ENCODE measurements at places on chromosomes 5 and 9.
A peak's percentile ranks its signal among the peaks of the same experiment; 100 is the strongest.

GRCh38 chr5:138536665-138537315, 6.2 kb downstream of the ETF1 start:
- DNase-seq: peak; percentile 38

DNA sequence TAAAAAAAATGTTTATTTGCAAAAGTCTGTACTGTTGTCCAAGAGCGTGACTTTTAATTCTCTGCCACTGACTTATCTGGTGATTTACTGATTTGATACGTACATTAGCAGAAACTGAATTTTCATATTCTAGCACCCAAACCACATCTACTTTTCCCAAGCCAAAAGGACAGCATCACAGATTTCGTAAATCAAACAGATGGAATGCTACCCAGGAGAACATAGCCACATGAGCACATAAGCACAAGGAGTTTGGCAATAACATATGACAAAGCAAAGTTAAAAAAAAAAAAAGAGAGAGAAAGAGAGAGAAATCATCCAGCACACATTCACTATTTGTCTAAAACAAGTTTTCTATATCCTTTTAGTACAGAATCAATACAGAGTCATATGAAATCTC, 83.7 kb downstream of the HINT1 start:
- DNase-seq: no peak

DNA sequence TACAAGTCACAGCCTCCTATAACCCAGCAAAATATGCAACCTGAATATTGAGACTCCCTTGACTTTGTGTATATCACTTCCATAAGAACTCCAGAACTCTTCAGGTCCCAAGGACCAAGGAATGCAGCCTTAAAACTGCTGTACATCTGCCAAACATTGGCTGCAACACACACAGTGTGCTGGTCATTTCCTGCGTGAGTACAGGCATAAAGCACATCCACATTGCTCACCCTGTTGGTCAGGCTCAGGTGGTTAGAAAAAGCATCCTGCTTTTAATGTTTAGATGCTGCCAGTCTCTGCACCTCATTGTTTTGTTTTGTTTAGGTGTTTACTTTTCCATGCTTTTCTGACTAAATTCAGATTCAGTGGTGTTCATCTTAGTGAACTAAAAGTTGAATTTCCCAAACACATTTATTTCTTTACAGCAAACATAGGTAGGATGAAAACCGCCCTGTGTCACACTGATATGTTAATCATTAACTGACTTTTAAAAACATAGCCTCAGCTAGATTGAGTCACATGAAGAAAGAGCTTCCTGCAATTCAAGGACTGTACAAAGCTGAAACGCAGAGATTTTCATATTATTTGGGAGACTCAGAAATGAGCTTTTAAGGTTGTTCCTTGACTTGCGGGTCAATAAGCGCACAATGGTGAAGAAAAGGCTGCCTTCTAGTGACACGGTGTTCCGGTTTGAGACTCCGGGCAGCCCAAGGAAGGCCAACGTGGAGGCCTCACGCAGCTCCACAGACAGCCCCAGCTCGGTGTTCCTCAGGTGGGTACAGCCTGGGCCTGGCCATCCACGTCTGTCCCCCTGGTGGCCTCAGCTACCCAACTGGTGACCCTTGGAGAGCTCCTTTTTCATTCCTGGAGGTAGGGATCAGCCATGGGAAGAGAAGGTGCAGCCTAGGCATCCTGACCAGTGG, 52.2 kb upstream of the GRAMD2B start:
- no peak for DNase-seq

DNA sequence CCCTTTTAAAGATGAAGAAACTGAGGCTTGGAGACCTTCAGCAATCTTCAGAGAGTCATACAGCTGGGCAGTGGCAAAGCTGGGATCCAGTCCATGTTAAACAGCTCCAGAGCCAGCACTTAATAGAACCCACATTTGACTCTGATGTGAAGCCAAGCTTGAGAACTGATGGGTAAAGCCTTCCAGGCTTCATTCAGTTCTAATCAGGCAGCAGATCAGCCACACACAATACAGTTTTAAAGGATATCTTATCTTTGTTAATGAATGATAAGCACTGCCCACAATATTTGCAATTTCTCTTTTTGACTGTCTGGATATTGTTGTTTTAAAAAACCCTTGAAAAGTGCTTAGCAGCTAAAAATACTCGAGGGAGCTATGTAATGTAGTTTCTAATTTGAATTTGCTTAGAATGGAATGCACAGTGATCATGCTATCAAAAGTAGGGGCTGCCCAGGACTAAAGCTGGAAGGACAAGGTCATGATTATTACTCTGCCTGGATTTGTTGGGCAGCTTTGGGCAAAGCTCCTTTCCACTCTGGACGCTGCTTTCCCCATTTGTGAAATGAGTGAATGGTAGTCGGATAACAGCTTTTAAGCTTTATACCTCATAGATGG, 31.3 kb upstream of the HTR4 start:
- DNase-seq: no peak

DNA sequence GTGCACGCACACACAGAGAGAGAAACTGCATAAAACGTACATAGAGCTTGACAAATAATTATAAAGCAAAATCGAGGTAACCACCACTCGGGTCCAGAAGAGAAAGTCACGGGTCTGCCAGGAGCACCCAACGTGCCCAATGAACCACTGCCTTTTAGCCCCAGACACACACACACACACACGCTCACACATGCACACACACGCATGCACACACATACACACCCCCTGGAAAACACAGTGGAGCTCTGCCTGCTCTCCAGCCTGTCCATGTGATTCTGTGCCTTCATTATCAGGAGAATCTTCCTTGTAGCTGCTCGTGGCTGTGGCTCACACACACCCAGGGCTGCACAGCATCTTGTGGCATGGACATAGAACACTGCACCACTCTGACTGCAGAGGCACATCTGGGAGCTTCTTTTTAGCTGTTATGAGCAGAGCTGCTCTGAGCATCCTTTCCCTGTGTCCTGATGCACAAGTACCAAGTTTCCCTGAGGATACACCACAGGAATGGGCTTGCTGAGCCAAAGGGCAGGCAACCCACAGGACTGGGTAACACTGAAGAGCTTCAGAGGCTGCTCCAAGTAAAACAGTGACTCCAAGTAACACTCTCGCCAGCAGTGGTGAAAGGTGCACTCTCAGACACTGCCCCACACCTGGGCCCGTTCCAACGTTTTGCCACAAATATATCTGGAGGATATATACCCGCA, 58.9 kb downstream of the CAMSAP1 start:
- DNase-seq: no peak

DNA sequence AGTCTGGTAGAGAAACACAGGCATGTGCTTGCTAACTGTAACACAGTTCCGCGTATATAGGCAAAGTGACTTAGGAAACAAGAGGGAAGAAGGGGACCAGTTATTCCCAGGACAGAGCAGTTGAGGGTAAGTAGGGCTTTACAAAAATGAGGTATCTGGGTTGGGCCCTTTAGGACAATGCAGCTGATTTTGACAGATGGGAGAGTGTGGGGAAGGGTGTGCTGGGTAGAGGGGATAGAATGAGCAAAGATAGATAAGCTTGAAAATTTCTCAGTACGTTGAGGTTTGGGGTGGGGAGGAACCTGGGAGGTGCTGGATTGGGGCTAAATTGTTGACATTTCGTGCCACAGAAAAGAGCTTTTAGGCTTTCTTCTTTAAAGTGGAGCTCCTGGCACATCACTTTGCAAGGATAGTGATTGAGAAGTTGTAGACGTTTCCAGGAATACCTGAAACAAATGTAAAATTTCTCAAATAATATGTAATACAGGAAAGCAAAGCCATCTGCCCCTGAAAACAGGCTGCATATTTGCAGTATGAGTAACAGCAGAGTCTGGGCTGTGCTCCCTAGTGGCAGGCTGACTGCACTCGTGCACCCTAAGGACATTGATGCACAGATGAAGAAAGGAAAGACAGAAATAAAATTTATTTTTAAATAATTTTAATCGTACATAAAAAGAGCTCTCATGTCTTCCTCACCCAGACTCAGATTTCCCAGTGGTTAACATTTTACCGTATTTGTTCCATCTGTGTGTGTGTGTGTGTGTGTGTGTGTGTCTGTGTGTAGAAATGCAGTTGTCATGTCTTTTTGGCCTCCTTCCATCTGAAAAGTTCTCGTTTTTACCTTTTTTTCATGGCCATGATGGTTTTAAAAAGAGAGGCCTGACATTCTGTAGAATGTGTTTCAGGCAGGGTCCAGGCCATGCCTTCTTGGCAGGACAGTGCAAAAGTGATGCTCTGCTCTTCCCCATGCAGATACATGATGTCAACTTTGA, 144.9 kb upstream of the DMRT1 start:
- DNase-seq: no peak

DNA sequence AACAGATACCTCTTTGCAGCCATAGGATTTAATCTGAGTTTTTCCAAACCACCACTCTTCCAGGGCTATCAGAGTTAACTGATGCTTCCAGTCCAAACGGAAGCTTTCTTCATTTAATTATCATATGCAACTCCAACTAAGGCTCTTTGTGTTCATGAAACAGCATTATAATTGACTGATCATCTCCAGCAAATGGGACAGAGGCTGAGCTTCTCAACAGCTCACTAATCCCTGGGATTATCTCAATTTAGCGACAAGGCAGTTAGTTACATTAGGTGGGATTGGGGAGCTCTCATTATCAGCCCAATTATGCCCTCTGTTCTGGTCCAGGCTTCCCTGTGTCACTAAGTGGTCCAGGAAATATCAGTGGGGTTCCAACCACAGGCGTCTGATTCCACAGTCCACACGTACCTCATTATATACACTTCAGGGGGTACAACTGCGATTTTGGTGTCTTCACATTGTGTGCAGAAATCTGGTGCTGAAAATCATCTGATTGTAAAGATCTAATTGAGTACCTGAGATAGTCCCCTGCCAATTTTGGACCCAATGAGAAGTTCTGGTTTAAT, 313.5 kb upstream of the PANK3 start:
- DNase-seq: no peak

Measured in HEK293T (cell line).